ENCODE measurements at places on chromosomes 16 and 17. TPM values are rescaled to one million over a fixed set of nuclear protein-coding genes. Genes with fewer than 3 reads are reported as not detected.

SLC13A2 gene
- total RNA-seq, result not detected

CEP295NL gene
- total RNA-seq, result 0.89 TPM

MYH13 gene
- total RNA-seq, result under 0.01 TPM

TNP2 gene
- not detected for total RNA-seq

DPEP1 gene
- total RNA-seq, result 0.30 TPM

CALB2 gene
- 1.7 TPM for total RNA-seq

KCTD13 gene
- 14.3 TPM for total RNA-seq

FAM171A2 gene
- 3.4 TPM for total RNA-seq

DHX58 gene
- 6.8 TPM for total RNA-seq

MYH11 gene
- under 0.01 TPM for total RNA-seq

CACNG1 gene
- not detected for total RNA-seq

PRCD gene
- 1.2 TPM for total RNA-seq

C16orf74 gene
- 11.6 TPM for total RNA-seq
